Heart left ventricle (tissue), 16 donors: ENCODE measurements at places on chromosomes 16 and 17.

GRCh38 chr16:31351942-31352325 is 3.0 kb upstream of the ITGAX start:
- peak; percentile 33 for DNase-seq

DNA sequence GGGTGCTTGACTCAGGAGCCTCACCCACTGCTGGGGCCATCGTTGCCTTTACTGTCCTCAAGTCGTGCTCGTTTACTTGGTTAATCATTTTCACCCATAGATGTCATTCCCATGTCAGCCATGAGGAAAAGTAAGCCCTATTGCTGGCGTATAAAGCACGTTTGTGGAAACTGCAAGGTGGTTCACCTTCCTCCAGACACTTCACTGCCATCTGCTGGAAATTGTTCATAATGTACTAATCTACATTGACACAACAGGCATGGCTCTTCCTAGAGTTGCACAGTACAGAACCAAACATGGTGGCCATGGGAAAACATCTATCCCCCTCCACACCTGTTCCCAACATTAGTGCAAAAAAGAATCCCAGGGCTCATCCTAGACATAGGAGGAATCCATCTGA is 116.6 kb downstream of the ZNF18 start:
- no peak for DNase-seq

DNA sequence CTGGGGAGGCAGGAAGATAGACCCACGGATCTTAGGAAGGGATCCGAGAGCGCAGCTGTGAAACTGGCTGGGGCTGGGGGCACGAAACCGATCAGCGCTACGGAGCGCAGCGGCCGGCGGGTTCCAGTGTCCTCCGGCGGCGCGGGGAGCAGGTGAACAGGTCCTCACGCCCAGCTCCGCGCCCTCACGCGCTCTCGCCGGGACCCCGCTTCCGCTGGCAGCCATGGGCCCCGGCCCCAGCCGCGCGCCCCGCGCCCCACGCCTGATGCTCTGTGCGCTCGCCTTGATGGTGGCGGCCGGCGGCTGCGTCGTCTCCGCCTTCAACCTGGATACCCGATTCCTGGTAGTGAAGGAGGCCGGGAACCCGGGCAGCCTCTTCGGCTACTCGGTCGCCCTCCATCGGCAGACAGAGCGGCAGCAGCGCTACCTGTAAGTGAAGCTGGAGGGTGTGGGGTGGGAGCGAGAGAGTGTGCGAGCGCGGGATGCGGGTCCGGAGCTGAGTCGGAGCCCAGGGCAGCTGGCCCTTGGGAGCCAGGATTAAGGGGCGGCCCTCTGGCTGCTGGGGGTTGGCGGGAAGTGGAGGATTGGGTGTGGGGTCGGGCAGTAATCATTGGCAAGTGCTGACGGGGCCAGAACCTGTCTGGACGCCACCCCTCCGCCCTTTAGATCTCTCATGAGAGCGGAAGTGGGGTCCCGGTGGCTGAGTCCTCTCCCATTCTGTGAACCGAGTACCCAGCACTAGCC is 479 bp downstream of the ITGA3 start:
- peak; percentile 74 for DNase-seq

DNA sequence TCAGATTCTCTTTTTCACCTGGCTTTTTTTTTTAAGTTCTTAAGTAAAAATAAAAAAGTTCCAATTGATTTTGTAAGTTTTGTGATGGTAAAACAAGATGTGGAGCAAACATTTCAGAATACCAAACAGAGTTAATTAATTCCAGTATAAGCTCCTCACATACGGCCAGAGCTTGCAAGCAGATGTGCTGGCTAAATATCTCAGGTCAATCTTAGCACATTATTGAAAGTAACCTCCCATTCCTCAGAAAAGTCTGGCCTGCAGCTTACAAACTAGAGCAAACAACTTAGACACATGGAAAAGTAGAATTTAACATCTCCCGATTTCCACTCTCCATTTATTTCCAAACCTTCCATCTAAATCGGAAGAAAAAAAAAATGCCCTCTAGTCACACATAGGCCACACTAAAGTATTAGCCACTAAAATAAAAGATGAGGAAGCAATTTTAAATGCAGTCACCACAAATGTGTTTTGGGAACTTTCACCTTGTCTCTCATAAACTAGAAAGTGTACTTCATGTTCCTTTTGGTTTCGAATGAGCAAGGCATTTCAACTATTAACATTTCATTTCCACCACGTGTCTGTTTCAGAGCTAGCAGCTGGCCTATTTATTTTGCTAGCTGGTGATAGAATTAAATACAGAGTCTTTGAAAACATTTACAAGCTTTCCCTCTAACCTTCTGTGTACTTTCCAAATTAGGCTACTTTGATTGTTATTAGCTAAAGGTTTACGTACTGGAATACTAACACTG is 143.3 kb downstream of the STX8 start:
- no peak for DNase-seq

GRCh38 chr16:56631832-56632155 is 665 bp upstream of the MT1M start:
- DNase-seq: no peak

GRCh38 chr16:1500465-1501150 is 7.4 kb downstream of the TELO2 start:
- DNase-seq: no peak

GRCh38 chr17:15291674-15292361 is 26.7 kb upstream of the PMP22 start:
- DNase-seq: peak; percentile 32

DNA sequence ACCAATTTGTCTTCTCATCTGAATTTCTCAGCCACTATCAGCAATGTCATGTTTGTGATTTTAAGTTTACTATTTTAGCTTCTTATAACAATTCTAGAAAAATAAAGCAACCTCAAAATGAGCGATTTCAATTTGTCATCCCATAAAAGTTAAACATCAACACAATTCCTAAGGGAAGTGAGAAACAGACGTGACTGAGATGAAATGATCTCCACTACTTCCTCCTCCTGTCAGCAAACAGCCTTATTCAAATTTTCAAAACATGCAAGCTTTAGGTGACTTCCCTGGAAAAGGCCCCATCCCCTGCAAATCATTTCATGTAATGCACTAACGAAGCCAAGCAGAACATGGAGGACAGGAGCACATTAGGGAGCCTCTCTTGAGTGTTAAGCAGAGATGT is 64.9 kb downstream of the ZNF652 start:
- no peak for DNase-seq

GRCh38 chr17:10327640-10328039 is 45.2 kb downstream of the MYH13 start:
- peak; percentile 81 for DNase-seq

DNA sequence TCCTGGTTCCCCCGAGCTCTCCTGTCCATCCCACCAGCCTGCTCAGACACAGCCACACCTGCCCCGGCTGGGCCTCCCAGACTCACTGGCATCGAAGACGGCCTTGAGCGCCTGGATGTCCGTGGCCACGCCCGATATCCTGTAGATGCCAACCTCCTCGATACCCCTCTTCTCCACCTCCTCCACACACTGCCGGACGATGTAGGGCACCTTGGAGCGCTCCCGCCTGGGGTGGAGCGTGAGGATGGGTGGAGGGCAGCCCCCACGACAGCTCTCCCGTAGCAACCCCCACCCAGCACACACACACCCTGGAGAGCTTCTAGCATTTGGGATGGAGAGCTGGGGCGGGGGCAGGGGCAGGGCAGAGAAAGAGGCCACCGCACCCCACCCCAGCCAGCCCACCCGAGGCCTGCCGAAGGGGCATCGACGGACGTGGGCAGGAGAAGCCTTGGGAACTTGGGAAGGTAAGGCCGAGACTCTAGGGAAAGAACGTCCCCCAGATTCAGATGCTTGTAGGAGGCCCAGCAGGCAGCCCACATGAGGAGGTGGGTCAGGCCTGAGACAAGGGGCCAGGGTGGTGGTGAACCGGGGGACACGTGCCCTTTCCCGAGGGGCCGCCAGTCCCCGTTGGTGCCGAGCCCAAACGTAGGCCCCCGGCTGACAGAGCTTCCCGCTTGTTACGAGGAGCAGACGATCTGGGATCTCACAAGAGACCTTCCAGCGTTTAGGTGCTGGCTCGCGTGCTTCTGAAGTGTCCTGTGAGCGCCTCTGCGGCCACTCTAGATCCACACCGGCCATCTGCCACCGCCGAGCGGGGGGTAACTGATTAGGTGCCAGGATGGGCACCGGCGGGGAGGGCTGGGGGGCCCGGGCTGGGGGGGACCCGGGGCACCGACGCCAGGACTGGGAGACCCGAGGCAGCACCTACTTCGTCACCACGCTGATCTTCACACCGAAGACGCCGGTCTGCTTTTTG is 15.1 kb downstream of the TIMM22 start:
- DNase-seq: peak; percentile 20

DNA sequence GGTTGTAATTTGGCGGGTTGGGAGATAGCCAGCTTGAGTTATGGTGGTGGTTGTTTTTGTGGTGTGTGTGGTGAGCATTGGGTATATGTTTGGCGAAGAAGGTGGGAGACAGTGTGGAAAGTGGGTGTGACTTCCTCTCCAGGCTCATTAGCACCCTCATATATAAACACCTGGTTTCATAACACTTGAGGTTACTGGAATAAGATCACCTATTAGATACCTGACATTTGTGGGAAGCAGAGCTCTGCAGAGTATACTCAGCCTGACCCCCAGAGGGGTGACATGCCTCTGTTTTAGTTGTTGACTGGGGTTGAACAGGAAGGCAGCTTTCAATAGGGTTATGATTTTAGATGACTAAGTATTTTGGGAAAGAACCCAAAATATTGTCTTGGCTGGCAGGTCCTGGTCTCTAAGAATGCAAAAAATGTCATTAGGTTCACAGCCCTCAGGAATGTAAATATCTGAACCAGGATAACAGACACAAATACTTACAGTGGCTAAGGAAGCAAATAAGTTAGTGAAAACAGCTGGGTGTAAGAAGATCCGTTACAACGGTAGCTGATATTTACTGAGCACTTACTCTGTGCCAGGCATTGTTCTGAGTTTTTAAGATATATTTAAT is 18.3 kb upstream of the EFCAB13 start:
- no peak for DNase-seq
